Stimulated activated memory B cell treated with anti-CD40 and anti-IgM and Interleukin-4, amounts not matched to agents 10 μg/mL and 1 μg/mL and 100 μg/mL, for 72 hours (primary cell): ENCODE measurements at places on chromosomes 7 and 10.

DNA sequence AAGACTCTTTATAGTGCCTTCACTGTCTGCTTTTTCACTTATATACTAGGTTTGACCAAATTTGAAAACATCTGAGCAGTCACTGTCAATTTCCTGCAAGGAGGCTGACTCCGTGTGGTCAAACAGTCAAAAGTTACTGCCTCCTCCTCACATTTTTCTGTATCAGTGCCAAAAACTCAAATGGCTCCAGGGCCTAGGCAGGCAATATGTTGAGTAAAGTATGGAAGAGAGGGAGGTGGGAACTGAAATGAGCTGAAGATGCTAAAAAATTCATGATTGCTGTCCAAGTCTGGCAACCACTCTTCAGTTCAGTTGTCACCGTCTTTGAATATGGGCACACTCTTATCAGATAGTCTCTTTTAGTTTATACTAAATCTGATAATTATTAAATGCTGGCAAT is 551.6 kb downstream of the CCSER2 start:
- ATAC-seq: no peak

DNA sequence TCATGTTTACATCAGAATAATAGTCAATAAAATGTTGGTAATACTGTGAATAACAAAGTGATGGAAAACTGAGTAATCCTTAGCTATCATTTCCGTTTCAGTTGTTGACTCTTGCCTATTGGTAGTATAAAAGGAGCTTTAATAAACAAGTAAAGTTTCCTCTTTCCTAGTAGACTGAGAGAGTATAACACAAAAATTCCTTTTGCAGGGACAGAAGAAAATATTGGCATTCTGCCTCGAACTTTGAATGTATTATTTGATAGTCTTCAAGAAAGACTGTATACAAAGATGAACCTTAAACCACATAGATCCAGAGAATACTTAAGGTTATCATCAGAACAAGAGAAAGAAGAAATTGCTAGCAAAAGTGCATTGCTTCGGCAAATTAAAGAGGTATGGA is 9.4 kb downstream of the KIF20B start:
- ATAC-seq: no peak

DNA sequence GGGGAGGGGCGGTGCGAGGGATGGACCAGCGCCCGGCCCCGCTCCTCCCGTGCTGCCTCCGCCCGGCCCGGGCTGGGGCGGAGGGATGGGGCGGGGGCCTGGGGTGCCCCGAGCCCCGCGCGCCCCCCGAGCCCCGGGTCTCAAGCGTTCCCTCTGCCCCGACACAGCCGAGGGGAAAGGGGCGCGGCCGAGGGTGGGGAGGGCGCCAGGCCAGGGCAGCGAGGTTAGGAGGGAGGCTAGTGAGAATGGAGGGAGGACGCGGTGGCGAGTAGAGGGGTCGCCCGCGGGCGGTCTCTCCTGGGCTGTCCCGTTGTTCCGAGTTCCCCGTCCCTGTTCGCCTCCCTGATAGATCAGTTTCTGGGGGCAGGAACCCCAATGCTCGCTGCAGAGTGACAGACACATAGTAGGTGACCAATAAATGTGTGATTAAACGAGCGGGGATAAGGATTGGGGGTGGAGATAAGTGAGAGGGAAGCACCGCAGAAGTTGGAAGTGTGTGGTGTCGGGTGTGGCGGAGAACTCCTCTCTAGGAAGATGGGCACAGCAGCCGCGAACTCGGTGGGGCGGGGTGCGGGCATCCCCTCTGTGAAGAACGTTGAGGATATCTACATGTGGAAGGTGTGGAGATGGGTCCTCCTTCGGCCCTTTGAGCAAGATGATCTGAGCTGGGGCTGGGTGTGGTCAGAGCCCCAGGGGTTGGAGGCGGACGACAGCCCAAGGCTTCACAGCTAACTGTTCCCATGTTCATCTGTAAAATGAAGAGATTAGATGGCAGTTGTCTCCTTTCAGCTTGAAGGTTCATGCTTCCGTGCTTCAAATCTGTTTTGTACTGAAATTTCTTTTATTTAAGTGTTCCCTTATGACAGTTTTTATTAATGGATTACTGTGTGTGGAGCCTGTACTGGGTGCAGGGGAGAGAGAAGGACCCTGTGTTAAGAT is 580 bp downstream of the ZNF775 start:
- peak; percentile 2 for ATAC-seq

- no peak for ATAC-seq
Measured at GRCh38 chr10:115849197-115849596, 423.8 kb downstream of the GFRA1 start.

GRCh38 chr7:11185179-11185815 is 211.6 kb downstream of the PHF14 start:
- ATAC-seq: no peak

GRCh38 chr10:69807696-69808095 is 6.0 kb downstream of the COL13A1 start:
- ATAC-seq: no peak

- no peak for ATAC-seq
Measured at GRCh38 chr10:12741360-12741804, 260.1 kb downstream of the CCDC3 start.

- ATAC-seq: no peak
Measured at GRCh38 chr7:23742051-23742450, 32.0 kb downstream of the STK31 start.

DNA sequence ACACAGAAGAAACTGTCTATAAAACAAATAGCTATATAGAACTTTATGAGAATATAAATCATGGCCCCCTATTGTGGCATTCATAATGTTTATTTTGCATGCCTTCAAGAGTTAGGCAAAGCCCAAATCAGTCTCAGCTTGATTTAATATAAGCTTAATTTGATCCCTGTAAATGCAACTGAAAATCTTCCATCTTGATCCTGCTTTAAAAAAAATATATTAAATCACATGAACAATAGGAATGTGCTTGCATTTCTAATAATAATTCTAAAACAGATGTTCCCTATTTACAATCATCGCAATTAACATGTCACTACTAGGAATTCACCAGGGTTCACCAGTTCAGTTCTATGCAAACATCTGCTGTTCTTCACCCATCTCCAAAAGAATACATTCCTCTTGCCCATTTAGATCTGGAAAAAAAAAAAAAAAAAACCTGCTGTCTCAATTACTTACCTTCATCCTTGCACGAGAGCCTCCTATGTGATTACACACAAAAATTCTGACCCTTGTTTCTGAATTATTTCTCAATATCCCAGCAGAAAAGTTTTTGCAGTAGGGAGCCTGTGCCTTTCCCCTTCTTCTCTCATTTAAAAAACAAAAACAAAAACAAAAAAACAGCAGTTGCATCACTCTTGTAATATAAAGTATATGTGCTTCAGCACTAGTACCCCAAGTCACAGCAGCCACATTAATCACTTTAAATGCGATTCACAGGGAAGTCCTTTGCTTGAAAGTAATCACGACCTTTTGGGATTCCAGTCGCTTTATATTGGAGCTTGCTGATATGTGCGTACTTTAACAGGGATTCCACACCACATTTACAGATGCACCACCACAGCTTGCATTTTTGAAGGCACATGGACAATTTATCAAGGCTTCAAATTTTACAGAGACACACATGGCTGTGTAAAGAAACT is 194.8 kb upstream of the KMT2E start:
- no peak for ATAC-seq

DNA sequence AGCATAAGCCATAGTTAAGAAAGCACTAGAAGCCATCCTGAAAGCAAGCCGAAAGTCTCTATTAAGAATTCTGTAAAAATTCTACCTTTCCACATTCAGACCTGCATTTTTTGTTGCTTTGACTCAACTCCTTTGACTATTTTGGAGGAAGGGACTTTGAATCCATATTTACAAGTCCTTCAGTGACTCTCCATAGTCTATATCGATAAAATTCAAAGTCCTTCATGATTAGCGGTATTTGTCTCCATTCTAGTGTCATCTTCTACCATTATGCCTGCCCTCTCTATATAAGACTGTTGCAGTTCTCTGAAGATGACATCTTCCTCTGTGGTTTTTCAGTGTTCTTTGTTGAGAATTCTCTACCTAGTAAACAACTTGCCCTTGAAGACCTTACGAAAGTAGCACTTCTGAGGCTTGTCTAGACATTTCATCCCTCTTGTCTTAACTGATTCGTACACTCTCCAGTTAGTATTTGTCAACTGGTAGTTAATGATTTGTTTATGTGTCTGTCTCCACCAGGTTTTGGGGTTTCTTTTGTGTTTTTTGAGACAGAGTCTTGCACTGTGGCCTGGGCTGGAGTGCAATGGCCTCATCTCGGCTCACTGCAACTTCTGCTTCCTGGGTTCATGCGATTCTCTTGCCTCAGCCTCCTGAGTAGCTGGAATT is 1.7 kb downstream of the CCSER2 start:
- ATAC-seq: no peak

- ATAC-seq: peak; percentile 68
Measured at GRCh38 chr10:56622335-56622973, 261.4 kb upstream of the ZWINT start.
